ENCODE measurements at places on chromosomes 4 and X.
A peak's percentile ranks its signal among the peaks of the same experiment; 100 is the strongest.

GRCh38 chr4:188130355-188130754 lies 8.9 kb upstream of the TRIML1 start:
- DNase-seq, result no peak

DNA sequence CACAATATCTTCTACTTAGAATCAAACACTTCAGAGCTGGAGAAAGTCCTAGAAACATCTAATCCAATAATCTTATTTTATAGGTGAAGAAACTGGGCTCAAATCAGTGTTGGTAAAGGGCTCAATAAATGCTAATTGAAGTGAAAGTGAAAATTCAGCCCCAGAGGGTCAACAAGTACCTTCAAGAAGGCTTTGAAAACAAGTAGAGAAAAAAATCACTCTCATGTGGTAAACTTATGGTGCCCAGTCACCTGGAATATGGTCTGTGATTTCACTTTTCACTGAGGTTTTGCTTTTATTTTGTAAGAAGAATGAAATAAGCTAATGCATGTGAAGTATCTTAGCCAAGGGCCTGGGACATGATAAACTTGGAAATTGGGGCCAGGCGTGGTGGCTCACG lies 29.1 kb upstream of the EIF4E start:
- DNase-seq, result no peak

DNA sequence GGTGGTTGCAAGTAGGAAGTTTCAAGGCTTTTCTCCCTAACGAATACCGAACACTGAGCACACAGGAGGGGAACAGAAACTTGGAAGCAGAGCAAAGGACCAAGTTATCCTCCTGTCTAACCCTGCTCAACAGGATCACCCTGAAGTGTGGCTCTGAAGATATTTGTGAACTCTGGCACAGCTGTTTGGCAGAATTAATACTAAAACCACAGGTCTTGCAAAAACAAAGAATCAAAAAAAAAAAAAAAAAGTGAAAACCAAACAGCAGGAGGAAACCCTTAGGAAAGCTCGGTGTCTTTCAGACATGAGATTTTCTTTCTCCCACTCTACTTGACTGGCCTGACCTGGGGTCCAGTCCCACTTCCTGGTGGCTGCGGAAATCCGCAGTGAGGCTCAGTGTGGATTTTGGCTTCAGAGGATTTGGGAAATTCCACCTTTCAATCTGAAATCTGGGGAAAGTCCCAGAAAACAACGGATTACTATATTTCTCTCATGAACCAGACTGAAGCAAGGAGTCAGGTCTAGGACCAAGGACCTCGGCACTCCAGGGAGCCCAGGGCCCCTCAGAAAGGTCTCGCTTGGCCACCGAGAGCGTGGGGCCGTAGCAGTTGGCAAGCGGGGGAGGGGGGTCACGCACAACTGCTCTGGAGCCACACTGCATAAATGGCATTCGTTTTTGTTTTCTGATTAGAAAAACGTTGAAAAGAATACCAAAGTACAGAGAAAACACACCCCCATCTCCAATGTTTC lies 867 bp downstream of the TIFA start:
- DNase-seq, result peak; percentile 20

DNA sequence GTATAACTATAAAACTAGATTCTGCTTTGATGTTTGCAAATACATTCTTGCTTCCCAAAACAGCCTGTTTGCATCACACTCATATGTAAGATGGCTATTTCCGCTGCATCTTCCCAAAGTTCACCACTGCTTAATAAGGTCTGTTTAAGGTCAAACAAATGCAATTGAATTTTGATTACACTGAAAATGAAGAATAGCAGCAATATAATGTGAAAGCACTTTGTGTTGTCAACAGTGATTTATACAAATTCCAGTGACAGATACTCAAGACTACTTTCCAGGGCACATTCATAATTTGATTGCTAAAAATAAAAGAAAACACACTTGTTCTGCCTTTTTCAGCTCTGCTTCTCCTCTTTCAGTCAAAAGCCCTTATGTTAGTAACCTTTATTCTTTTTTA lies 8.1 kb upstream of the PGAM4 start:
- DNase-seq, result no peak

- DNase-seq, result no peak
These were observed 17.4 kb downstream of the ZNF827 start for GRCh38 chr4:145921231-145921630.

Measured in fibroblast of upper back skin (primary cell).